ENCODE measurements at places on chromosomes 7 and 10. TPM values are rescaled to one million over a fixed set of nuclear protein-coding genes. Genes with fewer than 3 reads are reported as not detected.

GRCh38 chr10:69449841-69450240 is 1.4 kb upstream of the TSPAN15 start:
- peaks cover 21% of the 10 kb centered on the region for H3K4me1 ChIP-seq
- peak overlapping the region; percentile 81 for H3K27ac ChIP-seq
- no peak overlapping the region for H3K4me3 ChIP-seq

GRCh38 chr10:13168781-13169180 is 7.4 kb downstream of the MCM10 start:
- H3K36me3 ChIP-seq = no peaks in the 10 kb centered on the region
- no peak overlapping the region for H3K4me3 ChIP-seq
- no peak overlapping the region for H3K27ac ChIP-seq
- H3K4me1 ChIP-seq = no peaks in the 10 kb centered on the region

GRCh38 chr7:30894009-30894408 is 17.6 kb upstream of the AQP1 start:
- DNase-seq = no peak
- peaks cover 34% of the 10 kb centered on the region for H3K4me1 ChIP-seq
- H3K27ac ChIP-seq = peak overlapping the region; percentile 63
- H3K27me3 ChIP-seq = no peaks in the 10 kb centered on the region
- H3K4me3 ChIP-seq = no peak overlapping the region
- peaks cover 6% of the 10 kb centered on the region for H3K36me3 ChIP-seq

GRCh38 chr7:88495881-88496725 is 189.4 kb upstream of the STEAP4 start:
- no peak for DNase-seq
- no peaks in the 10 kb centered on the region for H3K36me3 ChIP-seq
- no peak overlapping the region for H3K27ac ChIP-seq
- H3K4me1 ChIP-seq = no peaks in the 10 kb centered on the region
- H3K27me3 ChIP-seq = no peaks in the 10 kb centered on the region

DNA sequence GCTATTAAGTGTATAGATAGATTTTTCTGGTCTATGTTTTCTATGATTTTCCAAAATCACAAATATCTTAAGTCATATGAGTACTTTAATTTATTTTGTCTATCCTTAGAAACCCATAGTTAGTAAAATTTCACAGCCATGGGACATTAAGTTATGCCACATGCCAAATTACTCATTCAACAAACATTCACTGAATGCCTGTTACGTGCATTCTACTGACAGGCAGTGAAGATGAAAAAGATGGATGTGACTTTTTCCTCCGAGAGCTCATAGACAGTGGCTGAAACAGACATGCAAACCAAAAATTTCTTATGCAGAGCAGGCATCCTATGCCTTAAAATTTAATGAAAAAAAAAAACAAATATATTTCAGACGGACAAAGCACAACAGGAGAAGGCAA is 84.9 kb downstream of the CHRM2 start:
- no peaks in the 10 kb centered on the region for H3K27me3 ChIP-seq
- H3K27ac ChIP-seq = no peak overlapping the region
- H3K4me1 ChIP-seq = no peaks in the 10 kb centered on the region
- no peak overlapping the region for H3K4me3 ChIP-seq
- no peaks in the 10 kb centered on the region for H3K36me3 ChIP-seq

GRCh38 chr7:7157177-7157886 is 25.0 kb upstream of the C1GALT1 start:
- H3K27me3 ChIP-seq = no peaks in the 10 kb centered on the region
- DNase-seq = peak; percentile 22
- H3K4me1 ChIP-seq = no peaks in the 10 kb centered on the region
- no peak overlapping the region for H3K4me3 ChIP-seq
- H3K36me3 ChIP-seq = no peaks in the 10 kb centered on the region

The CDHR1 gene
- total RNA-seq = 0.30 TPM

The CYP3A4 gene
- total RNA-seq = 0.22 TPM

The ZNF727 gene
- 14.9 TPM for total RNA-seq
